ENCODE measurements at places on chromosomes 2 and 18.

- no peak for DNase-seq
Observed at GRCh38 chr2:3749201-3749600, 45.8 kb downstream of the DCDC2C start.

DNA sequence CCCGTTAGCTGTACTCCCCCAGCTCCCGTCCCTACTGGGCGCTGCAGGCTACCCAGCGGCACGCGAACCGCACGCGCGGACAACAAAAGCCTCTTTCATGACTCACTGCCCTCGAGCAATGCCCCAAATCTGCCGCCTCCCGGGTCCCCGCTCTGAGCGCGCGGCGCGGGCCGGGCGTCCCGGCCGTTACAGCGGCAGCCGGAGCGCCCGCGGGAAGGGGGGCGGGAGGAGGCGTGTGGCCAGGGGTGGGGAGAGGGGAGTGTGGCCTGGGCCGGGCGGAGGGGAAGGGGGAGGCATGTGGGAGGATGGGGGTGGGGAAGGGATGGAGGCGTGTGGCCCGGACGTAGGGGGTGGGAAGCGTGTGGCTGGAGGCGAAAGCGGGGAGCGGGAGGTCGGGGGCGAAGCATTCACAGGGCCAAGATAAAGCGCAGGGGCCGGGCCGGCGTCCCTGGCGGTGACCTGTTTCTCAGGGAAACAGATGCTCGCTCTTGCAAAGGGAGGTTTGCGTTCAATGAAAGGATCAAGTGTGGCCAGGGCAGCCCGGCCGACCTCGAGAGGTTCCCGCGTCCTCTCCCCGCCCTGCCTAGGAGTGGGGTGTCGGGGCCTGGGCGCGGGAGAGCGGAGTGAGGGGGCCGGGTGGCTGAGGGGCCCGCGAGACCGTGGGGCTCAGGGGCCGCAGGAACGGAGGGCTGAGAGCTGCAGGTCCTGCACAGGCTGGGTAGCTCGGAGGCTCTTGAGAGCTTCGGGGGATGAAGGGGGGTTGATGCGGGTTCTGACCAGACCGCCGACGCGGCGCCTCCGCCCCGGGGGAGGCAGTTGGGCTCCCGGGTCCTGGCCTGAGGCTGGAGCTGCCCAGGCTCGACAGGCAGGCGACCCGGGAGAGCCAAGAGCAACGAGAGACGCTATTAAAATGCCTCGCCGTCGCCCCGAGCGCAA is 3.5 kb upstream of the NEUROD1 start:
- DNase-seq = no peak

DNA sequence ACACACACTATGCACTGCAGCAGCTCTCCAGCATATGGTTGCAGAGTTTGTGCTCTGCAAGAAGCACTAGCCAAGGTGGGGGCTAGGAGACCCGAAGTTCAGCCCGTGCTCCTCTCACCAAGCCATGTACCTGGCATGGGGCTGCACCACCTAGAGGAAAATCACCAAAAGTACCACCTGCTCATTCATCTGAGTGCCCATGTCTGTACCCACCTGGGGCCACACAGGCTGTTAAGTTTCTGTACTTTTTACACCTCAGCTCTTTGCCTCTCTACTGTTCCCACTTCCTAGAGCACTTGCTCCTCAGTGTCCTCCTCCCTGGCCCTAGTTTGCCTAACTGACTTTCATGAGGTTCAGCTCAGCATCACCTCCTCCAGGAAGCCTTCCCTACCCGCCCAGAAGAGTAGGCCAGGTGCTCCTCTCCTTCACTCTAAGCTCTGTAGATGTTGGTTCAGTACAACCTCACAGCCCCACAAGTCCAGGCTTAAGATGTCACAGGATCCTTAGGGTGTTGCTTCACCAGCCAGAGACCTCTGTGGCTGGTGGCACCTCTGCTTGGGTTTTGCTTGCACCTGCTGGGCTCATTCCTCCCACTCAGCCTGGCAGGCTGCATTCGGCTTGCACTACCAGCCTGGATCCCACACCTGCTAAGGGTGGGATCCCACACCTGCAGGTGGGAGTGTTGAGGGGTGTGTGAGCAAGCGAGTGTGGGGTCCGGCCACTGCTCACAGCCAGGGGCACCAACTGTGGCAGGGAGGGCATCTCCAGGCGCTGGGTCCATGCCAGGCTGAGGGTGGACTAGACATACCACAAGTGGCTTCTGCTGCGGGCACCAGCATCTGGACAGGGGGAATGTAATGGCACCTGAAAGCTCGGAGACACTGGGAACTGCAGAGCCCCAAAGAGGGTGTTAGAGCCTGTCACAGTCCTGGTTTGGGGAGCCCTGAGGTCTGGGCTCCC is 10.2 kb upstream of the TFCP2L1 start:
- DNase-seq = no peak

- DNase-seq = no peak
Observed at GRCh38 chr2:67612576-67613042, 215.5 kb downstream of the ETAA1 start.

GRCh38 chr2:229410264-229410663 is 139.2 kb upstream of the PID1 start:
- DNase-seq = no peak

DNA sequence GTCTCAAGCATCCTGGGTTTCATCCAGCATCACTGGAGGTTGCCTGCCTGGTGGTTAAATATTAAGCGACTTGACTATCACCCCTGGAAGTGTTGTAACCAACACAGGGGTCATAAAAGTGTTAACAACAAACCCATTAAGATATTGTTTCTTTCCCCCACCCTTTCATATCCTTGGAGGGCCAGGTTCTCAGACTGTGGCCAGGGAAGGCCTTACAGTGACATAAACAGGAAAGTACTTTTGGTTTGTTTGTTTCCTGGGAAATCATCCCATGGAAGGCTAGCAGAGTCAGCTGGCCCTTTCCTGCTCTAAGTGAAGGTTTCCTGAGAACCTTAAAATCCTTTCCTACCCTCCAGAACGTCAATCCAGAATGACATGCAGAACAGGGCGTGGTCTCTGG is 160.9 kb downstream of the CLIP4 start:
- DNase-seq = no peak

- DNase-seq = peak; percentile 30
Observed at GRCh38 chr2:10331702-10332401, 29.1 kb downstream of the HPCAL1 start.

GRCh38 chr2:109692013-109692743 is 78.0 kb downstream of the SOWAHC start:
- no peak for DNase-seq

- no peak for DNase-seq
Observed at GRCh38 chr2:42906557-42907411, 114.4 kb upstream of the HAAO start.

- peak; percentile 70 for DNase-seq
Observed at GRCh38 chr2:169827272-169828140, at the start of gene UBR3. Gene UBR3 (plus strand): TSS chr2:169827454. CDS start chr2:169827508, 54 bp downstream.

DNA sequence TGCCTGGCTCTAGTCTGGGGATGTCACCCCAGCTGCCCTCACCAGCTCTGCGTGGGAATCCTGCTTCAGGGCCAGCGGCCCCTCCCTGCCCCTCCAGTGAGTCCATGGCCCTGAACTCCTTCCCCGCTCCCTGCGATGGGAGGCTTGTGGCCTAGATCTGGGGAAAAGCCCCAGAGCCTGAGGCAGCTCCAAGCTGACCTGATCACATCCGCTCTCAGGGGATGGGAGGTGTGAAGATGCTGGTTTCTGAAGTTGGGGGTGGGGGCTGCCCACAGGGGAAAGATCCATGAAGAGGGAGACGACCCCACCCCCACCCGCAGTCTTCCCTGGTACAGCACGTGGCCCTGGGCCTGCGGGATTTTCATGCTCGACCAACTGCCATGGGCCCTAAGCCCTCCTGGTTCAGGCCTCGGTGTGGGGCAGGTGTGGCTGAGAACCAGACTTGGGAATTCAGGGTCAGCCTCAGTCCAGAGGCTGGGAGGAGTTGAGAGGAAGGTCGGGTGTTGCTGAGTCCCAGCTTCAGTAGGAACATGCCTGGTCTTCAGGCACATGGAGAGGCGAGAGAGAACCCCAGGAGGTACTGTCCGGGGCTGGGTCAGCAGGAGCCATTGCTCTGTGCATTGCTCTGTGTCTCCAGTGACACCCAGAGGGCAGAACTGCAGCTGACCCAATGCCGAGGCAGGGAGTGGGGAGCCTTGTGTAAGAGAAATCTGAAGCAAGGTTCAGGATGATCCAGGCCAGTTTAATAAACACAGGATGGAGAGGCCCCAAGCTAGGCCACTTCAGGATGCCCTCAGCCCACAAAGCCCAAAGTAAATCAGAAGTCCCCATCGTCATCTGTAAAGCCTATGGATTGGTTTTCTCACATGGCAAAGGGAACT is 115.1 kb downstream of the CAPN13 start:
- no peak for DNase-seq

GRCh38 chr2:235235977-235236767 is 257.7 kb upstream of the AGAP1 start:
- no peak for DNase-seq

- no peak for DNase-seq
Observed at GRCh38 chr18:66587430-66587829, 16.5 kb downstream of the CDH19 start.

GRCh38 chr2:213069531-213069930 is 81.9 kb downstream of the IKZF2 start:
- DNase-seq = no peak

DNA sequence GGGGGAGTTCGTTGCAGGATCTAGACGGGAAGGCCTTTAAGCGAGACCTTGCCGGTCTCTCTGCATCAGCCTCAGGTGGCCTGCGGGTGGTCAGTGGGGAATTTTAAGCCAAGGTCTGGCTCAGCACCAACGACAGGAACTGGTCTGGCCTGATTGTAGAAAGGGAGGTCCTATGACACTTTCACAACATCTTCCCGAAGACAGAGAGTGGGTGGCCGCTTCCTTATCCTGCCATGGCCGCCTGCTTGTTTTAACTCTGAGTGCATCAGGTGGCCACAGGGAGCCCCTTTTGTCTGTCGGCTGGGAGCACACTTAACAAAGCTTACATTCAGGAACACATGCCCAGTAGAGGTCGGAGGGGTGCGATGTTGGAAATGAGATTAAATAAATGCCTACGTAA is 363.7 kb upstream of the MYT1L start:
- DNase-seq = no peak

DNA sequence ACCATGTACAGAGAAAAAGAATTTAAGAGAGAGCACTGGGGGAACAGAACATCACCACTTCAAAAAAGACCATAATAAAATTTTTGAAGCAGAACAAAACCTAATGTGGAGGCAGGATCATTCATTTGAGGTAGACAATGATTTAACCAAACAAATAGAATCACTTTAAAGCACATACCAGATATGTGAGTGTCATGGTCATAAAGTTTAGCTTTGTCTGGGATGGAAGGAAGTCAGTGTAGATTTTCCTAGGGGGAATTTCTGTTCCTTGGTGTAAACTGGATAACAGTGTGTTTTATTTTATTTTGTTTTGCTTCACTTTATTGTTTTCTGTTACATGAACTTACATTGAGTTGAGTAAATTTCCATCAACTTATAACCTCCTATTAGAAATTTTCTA is 120.8 kb downstream of the CRIM1 start:
- no peak for DNase-seq

GRCh38 chr2:147181351-147182029 is 663.3 kb upstream of the ACVR2A start:
- no peak for DNase-seq

GRCh38 chr2:28688818-28689217 is 62.8 kb upstream of the PPP1CB start:
- DNase-seq = no peak

DNA sequence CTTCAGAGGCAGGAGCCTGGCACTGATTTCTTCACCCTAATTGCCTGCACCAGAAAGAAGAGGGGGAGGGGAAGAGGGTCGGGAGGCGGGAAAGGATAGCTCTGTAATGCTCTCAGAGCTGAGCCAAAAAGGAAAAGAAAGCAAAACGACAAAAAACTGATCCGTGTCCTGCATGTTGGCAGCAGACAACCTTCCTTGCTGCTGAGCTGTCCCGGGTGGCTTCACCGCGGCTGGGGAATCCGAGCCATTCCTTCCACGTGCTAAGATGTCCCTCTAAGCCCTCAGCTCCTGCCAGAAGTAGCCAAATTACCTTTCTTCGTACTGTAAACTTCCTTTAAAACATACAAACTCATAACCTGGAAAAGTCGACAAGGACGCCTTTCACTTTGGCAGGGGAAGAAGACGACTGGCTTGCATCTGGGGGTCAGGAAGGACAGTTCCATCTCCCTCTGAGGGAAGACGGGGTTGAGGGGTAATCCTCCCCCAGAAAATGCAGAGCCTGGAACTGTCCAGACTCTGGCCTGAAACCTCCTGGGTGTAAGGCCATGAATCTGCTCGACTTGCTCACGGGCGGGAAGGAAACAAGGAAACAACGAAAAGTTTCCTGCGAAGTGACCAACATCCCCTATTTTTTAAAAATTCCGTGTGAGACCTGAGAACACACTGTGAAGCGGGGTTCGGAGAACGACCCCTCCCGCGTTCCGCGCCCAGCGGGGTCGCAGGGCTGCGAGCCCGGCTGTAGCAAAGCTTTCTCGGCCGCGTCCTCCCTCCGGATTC is 7.7 kb downstream of the OTX1 start:
- peak; percentile 50 for DNase-seq

- no peak for DNase-seq
Observed at GRCh38 chr2:47501374-47502200, 98.6 kb downstream of the MSH2 start.

DNA sequence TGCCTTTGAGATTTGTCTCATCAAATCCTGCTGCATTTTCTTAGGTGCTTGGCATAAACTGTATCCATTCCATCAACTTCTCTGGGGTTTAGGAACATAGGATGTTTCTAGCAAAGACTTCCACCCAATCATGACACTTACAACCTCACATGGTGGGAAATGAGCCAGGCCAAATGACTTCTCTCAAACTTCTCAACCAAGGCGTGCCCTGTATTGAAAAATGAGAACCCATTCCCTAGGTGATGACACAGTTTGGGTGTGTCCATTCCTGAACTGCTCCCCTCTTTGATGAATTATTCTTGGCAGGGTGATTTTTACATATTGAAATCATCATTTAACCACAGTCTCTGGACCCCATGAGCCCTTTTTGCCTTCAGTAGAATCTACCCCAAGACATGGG is 161.1 kb downstream of the EN1 start:
- no peak for DNase-seq

DNA sequence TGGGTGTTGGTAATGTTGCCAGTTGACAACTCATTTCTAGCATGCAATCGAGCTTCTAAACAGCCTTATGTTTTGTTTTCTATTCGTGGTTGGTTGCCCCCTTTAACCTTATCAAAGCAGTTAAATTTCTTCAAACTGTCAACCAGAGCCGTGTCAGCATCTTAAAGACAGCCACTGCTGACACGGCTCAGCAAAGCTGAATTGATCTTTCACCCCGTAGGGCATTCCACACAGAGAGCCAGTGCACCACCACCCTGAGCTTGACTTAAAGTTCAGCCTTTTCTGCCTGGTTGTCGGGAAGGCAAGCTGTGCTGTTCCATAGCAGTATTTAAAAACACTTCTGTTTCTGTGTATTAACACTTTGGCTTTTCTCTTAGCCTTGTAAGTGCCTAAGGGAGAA is 355.0 kb upstream of the CHST9 start:
- DNase-seq = no peak

DNA sequence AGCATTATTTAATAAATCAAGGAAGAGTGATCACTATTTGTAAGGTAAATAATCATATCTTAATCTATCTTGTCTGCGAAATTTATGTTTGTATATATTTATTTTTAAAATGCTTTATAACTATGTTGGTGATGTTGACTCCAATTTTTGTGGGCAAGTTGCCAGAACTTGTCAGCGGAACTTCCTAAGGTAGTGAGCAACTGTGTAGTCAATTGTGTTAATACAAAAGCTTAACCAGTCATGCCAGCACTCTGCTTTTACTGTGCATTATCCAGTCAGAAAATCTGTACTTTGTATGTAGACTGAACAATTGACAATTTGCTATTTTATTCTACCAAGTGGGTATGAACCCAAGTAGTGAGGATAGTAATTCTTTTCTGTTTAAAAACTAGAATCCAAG is 61.9 kb upstream of the RND3 start:
- DNase-seq = no peak
